ENCODE measurements at places on chromosomes 6 and 20.

- DNase-seq, result no peak
These were observed 535.4 kb downstream of the EPM2A start for GRCh38 chr6:145199961-145200360.

DNA sequence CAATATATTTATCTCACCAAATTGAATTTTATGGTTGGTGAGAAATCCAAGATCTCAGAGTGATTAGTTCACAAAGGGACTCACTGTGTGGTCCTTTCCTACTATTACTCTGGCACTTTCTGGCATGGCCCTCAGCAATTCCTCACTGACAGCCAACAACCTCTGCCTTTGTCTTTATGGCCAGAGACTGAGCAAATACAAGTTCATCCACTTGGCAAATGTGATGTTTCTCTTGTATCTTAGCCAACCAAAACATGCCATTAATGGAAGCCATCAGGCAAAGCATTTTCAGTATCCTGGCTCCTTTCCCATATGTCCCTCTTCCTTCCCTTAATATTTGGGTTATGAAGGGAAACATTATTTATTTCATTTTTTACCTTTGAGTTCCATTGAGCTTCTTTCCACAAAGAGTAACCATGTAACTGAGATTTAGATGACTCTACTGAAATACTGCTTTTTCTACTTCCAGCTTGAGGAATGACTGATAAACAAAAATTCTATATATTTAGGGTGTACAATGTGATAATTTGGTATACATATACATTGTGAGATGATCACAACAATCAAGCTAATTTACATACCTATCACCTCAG is 30.8 kb upstream of the SMLR1 start:
- DNase-seq, result peak; percentile 60

DNA sequence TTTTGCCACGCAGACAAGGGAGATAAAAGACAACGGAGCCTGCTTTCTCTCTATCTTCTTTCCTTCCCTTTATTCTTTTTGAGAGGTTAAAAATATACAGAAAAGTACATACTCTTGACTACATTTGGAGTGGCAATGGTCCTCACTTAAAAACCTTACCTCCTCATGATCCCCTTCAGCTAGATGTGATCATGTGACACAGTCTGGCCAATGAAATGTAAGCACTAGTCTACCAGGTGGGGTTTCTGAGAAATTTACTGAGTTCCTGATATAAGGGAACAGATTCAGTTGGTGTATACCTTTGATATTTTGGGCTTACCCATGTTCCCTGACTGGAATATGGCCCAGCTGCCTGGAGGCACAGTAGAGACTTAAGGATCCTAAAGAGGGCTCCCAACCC is 165.5 kb upstream of the BEND3 start:
- DNase-seq, result no peak

- no peak for DNase-seq
These were observed 58.6 kb downstream of the SNAI1 start for GRCh38 chr20:50041246-50041873.

DNA sequence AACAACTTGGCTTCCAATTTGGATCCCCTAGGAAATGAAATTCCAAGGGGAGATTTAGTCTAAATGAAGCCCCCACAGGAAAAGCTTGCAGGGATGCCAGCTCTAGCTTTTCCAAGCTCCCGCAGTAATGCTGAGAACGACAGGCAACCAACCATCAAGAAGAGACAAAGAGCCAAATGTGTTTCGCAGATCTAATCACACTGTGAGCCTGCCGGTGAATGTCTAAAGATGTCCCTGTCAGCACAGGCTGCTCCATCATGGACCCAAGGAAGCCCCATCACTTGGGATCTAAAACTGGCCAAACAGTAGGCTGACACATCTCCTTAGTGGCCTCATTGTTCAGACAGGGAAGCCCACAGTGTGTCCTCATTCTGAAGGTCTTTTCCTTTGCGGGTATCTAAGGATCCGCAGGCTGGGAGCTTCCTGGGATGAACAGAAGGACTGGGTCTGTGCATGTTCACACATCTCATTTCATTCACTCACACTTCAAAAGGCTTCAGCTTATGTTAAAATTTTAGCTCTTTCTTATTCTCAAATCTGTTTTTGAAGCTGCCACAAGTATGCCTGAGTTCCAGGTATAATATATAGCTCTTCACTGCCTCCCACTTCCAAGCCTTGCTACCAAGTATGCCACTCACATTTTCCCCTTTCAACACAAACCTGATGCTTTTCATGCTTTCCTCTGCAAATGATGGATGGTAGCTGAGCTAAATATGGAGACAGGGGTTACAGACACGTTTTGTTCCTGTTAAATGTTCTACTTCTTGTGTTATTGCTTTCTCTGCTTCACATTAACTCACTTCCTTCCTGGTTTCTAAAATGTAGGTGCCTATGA is 229.8 kb downstream of the HIVEP2 start:
- no peak for DNase-seq

GRCh38 chr20:23253524-23253923 is 97.1 kb upstream of the NXT1 start:
- DNase-seq, result no peak

DNA sequence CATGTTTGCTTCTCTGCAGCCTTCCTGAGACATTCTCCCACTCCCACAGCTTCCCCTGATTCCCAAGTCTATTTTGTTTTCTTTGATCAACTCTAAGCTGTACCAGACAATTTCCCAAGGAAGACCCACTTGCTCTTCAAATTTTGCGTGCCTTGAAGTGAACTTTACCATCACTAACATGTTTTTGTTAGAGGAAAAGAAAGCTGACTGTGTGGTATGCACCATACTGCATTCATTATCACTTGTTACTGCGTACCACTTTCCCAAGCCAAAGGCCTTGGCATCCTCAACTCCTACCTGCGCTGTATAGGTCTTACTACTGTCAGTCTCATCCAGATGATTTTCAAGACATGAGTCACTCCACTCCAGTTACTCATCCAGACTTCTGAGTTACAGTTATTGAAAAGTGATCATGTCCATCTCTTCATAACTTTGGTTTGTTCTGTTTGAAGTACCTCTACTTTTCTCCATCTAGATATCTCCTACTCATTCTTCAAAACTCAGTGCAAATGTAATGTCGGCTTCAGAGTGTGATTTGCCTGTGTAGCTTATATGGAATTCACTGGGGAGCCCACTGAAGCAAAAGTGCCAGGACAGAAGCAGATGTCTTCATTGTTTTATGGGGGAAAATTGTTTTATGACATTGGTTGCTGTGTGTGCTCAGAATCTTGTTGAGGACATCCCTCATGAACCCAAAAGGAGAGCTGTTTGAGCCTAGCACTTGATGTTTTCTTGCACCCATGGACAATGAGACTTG is 5.2 kb downstream of the RPS12 start:
- no peak for DNase-seq

DNA sequence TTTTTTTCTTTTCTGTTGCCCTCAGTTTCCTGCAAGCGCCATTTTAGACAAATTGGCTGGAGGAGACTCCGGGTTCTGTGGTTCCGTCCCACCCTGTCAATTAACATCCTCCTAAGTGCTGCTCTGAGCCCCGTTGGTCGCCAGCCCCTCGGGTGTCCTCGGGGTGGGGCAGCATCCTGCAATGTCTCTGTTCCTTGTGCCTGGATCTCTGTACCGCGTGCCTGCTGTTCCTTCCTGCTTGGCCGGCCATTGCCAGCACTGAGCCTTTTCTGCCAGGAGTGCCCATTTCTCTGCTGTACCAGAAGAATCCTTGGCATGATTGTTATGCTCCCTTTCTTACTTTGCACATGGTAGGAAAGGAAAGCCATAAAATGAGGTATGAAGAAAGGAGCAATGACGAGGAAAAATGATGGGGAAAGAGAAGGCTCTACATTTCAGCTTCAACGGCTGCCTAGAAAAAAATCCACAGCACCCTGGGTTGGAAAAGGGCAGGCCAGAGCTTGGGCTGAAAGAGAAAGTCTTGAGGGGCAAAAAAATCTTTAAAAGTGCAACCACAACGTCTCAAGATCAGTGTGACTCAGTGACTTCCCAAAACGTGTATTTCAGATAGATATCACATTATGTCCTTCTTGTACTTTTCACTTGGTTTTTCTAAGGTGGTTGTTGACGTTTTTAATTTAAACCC is 256.7 kb downstream of the CLIC5 start:
- DNase-seq, result no peak

DNA sequence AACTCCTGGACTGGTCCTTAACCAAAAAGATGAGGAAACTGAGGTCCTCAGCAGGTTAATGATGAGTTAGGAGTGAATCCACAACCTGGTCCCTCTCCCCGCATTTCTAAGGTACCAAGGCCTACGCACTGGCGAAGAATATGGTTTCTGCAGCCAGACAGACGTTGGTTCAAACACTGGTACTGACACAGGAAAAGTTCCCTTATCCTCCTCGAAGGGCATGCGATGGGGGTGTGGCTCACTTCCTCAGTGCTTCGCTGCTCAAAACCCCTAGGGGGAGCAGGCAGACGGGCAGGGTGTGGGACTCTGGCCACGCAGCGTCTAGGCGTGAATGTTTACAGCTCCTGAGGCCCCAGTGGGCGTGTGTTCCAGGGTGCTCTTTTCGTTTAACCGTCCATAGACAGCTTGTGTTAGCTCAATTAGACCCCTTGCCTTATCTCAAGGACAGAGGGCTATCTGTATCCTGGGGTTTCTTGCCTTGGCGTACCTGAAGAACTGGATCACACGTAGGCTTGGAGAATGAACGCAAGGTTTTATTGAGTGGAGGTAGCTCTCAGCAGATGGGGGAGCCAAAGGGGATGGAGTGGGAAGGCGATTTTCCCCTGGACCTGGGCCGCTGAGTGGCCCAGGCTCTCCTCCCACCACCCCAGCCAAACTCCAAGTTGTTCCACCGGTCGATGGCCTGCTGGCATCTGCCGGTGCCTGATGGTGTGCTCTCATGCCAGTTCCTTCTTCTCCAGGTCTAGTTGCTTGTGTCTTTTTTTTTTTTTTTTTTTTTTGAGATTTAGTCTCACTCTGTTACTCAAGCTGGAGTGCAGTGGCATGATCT is 31.8 kb upstream of the PTPN1 start:
- DNase-seq, result no peak

DNA sequence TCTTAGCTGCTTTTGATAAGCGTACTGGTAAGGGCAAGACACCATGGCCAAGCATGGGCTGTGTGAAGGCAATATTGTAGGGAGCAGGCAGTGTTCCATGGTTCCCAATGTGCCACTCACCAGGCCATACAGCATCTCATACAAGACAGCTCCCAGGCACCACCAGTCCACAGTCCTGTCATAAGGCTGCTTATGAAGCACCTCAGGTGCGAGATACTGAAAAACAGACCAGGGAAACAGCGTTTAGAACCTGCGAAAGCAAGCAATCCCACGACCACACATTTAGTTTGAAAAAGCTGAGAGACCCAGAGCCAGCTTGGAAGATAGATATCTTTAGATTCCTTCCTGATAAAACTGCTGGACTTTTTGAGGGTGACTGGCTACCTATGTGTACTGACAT is 119.1 kb upstream of the SLC2A12 start:
- DNase-seq, result no peak

GRCh38 chr6:43786664-43787329 is 16.8 kb downstream of the VEGFA start:
- DNase-seq, result no peak

DNA sequence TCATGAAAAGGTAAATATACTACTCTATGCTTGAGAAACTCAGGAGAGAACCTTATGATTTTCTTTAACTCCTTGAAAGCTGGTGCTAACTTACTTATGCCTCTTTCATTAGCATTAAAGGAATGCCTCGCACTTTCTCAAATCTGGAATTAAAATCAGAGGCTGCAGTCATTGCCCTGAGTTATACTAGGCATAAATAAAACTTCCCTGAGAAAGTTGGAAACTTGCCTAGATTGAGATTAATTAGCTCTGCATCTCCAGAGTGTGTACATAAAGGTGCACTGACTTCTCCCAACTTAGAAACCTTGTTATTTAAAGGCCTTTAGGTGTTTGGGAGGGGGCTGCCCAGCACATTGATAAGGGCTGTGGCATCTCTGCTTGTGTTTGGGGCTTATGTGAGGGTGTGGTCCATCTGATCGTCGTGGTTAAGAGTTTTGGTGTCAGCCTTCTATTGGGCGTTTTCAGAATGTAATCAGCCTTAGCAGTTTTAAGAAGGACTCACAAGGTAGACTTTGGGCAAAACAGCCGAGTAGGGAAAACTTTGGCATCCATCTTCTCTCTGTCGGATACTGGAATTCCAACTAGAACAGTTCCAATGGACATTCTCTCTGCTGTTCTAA is 32.1 kb upstream of the CCN6 start:
- DNase-seq, result no peak

DNA sequence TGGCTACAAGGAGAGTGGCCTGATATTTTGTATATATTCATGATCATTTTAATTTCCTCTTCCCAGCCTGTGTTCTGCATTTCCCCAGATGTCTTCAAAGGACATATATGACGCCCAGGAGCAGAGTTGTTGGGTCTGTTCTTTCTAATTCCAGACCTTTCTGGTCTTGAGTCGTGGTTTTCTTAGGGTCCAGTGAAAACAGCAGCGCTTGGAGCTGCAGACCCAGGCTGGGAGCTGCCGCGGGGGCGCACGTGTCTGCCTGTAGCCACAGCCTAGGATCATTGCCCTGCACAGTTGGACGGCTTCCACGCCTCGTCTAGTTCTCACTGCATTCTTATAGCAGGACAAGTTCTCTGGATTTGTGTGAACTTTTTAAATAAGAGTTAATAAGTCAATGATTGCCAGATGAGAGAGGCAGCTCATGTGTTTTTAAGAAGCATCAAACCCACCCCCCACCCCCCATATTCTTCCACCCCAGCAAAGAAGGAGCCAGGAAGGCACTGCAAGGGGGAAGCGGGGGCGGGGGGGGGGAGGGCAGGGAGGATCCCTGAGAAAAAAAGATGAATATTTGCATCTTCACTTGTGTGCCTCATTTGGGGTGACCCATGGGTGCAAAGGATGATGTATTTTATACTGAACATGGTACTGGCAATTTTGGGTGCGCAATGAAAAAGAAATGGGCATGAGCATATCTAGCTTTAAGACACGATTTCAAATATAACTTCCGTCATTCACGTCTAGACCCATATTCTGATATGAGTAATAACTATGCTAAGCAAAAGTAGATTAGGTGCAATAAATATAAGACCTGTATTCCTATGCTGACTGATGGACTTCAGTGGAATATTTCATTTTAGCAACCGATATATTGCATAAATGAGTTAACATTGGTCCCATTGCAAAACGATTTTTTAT is 160.0 kb downstream of the TBXT start:
- DNase-seq, result no peak

GRCh38 chr6:16811277-16811979 is 50.2 kb upstream of the ATXN1 start:
- no peak for DNase-seq

- DNase-seq, result no peak
These were observed 474.6 kb upstream of the MMS22L start for GRCh38 chr6:97757575-97757974.

- DNase-seq, result no peak
These were observed 77.1 kb downstream of the LMBRD1 start for GRCh38 chr6:69719602-69720193.

- no peak for DNase-seq
These were observed 45.7 kb upstream of the IRF4 start for GRCh38 chr6:345747-346385.

GRCh38 chr20:25206063-25206403 is 10.5 kb downstream of the ENTPD6 start:
- no peak for DNase-seq

GRCh38 chr6:33126101-33126714 is 50.4 kb downstream of the HLA-DPB1 start:
- DNase-seq, result peak; percentile 18

GRCh38 chr6:129163551-129163950 is 280.6 kb downstream of the LAMA2 start:
- no peak for DNase-seq
